ENCODE measurements at places on chromosomes 5 and 9.

GRCh38 chr9:132166599-132166998, 4.7 kb downstream of the NTNG2 start:
- DNase-seq, result no peak

DNA sequence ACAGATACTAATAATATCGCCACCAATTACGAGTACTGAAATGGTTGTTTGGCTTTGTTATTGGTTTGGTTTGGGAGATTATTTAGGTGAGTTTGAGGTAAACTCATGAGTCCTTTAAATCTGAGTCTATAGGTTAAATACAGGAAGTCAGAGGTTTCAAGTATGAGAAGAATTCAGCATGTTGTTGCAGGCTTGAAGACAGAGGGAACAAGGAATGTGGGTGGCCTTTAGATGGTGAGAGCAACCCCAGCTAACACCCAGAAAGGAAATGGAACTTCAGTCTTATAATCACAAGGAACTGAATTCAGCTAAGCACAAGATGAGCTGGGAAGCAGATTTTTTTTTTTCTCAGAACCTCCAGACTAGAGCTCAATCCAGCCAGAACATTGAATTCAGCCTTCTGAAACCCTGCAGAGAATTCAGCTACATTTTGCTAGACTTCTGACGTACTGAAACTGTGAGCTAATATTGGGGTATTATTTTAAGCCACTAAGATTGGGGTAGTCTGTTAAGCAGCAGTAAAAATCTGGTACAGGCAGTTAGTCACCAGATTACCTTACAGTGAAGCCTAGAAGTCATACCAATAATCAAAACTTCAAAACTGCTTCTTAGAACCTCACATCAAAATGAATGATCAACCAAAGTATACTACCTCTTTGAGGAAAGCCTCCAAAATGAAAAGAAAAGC, 216.0 kb upstream of the PUM3 start:
- DNase-seq, result no peak

GRCh38 chr5:61414806-61415205, 82.7 kb downstream of the ZSWIM6 start:
- DNase-seq, result no peak

GRCh38 chr9:131567910-131568309, 22.6 kb downstream of the PRRT1B start:
- DNase-seq, result no peak
